ENCODE measurements at places on chromosomes 2 and 18.

DNA sequence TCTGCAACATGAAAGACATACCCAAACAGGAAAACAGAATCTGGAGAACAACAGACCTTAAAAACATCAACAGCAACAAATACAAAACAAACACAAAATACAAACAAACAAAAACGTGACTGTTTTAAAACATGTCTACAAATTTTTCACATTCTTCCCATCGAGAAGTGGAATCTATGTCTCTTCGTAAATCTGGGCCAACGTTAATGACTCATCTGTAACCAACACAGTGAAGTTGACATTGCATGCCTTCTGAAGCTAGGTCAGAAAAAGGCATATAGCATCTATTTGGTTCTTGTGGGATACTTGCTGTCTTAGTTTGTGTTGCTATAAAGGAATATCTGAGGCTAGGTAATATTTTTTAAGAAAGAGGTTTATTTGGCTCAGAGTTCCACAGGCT lies 269.0 kb upstream of the FBXO11 start:
- H3K27ac ChIP-seq: no peak overlapping the region
- no peaks in the 10 kb centered on the region for H3K27me3 ChIP-seq
- no peak for DNase-seq
- H3K36me3 ChIP-seq: no peaks in the 10 kb centered on the region
- H3K4me3 ChIP-seq: no peak overlapping the region

- H3K4me1 ChIP-seq: no peaks in the 10 kb centered on the region
- DNase-seq: no peak
- H3K27me3 ChIP-seq: no peaks in the 10 kb centered on the region
- H3K27ac ChIP-seq: no peak overlapping the region
- H3K36me3 ChIP-seq: peaks cover 20% of the 10 kb centered on the region
Observed at GRCh38 chr2:112159454-112159921, 21.3 kb downstream of the FBLN7 start.

- H3K4me1 ChIP-seq: no peaks in the 10 kb centered on the region
- no peak overlapping the region for H3K27ac ChIP-seq
- no peaks in the 10 kb centered on the region for H3K27me3 ChIP-seq
- no peak overlapping the region for H3K4me3 ChIP-seq
Observed at GRCh38 chr18:42392416-42392815, 437.4 kb downstream of the PIK3C3 start.

DNA sequence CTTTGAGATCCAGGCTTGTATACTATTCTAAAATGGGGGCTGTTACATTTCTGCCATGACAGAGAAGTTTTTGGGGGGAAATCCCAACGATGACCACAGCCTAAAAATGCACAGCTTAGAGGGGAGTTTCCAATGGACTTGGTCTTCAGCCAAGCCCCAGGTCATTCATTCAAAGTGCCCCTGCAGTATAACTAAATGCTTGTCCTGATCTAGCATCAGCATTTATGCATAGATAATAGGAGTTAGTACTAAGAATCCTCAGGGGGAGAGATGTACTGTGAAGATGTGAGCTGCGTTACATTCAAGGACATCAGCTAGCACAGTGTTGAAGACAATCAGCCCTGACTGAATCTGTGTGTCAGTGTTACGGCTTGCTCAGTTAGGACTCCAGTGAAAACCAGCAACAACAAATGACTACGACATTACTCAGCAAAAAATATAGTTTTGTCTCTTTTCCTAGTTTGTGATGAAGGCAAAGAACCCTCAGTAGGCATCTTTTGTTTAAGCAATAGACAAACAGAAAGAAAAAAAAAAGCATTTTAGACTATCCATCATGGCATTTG lies 160.9 kb downstream of the ZEB2 start:
- no peak for DNase-seq
- no peak overlapping the region for H3K27ac ChIP-seq
- no peaks in the 10 kb centered on the region for H3K27me3 ChIP-seq
- no peak overlapping the region for H3K4me3 ChIP-seq

DNA sequence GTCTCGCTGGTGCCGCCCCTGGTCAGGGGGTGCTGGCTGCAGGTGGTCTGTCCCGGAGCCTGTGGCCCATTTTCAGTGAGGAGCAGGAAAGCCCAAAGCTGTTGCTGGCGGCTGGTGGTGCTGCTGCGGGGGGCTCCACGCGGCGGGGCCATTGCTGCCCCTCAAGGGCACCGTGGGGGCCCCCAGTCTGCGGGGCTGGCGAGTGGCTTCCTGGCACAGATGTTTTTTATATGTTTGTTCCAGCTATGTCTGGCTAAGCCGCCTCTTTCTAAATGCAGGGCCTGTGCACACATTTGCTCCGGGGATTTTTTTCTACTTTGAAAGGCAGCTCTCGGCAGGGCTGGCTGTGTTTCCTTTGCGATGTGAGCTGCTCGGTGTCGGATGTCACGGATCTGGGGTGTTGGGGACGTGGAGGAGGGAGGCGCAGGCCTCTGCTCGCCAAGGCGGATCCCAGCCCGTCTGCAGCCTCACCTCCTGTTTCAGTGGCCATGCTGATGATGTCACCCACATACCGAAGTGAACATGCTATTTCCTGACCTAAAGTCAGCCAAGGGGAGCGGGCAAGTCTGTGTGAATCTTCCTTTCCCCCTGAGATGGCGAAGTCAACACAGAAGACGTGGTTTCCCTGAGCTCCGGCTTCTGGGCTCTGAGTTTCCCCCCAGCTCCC lies 112.0 kb upstream of the CTDP1 start:
- H3K36me3 ChIP-seq: no peaks in the 10 kb centered on the region
- no peaks in the 10 kb centered on the region for H3K27me3 ChIP-seq
- H3K4me1 ChIP-seq: peaks cover 19% of the 10 kb centered on the region
- DNase-seq: peak; percentile 47

DNA sequence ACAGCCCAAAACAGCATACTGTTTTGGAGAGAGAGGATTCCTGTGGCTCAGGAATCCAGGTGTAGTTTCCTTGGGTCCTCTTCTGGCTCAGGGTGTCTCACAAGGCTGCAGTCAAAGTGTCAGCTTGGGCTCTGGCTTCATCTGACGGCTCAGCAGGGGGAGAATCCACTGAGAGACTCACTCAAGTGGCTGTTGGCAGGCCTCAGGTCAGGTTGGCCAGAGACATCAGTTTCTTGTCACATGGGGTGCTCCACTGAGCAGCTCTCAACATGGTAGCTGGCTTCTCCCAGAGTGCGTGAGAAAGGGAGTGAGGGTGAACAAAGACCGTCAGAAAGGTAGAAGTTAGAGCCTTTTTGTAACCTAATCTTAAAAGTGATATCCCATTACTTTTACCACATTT lies 168.4 kb downstream of the SOCS6 start:
- no peaks in the 10 kb centered on the region for H3K36me3 ChIP-seq
- H3K27ac ChIP-seq: no peak overlapping the region
- no peak for DNase-seq
- H3K4me1 ChIP-seq: no peaks in the 10 kb centered on the region
- H3K27me3 ChIP-seq: no peaks in the 10 kb centered on the region

DNA sequence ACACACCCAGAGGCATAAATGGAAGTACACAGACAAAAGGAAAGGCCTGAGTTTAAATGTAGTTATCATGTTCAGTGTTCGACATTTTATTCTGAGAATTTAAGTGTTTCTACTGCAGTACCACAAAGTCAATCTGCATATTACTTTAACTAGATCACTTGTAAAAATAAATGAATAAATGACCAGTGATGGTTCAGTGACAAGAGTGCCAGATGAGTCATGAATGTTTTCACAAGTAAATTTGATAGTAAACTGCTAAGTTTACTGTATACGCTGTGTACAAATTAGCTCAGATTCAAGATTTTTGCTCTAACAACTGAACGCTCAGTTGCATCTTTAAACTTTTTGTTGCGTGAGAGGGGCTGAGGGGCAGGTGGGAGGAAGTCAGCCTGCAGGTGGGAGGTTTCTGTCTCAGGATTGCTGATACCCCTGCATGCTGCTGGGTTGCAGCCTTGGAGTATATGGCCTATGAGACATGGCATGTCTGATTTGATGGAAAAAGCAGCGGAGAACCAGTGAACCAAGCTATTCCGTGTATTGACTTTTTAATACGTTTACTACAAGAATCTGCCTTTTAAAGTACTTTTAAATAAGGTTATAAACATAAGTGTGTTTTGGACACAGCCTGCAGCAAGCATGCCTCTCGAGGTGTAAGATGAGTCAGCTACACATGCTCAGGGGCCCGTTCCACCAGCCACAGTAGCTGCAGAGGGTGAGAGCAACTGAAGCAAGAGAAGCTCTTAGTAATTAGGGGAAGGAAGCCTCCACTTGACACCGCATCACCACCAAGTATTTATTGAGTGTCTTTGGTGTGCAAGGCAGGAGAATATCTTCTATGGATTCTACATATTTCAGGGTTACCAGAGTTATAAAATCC lies 245.1 kb downstream of the NEDD4L start:
- DNase-seq: no peak
- no peaks in the 10 kb centered on the region for H3K36me3 ChIP-seq
- no peak overlapping the region for H3K4me3 ChIP-seq
- H3K27me3 ChIP-seq: no peaks in the 10 kb centered on the region
- peaks cover 6% of the 10 kb centered on the region for H3K4me1 ChIP-seq

DNA sequence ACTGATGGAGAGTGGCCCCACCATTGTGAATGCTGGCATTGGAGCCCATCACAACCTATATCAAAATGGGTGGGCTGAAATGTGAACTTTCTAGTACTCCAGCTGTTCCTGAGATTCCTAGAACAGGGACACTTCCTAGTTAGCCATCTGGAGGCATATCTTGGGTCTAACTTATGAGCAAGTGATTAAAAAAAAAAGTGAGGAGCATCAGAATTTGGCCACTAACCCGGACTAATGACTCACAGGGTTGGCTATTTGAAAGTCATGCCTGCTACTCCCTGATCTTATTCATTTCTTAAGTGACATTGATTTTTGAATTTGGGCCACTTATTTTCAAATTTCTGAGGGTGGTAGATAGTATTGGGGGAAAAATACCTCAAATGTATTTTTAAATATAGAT lies 216.6 kb downstream of the HRH4 start:
- H3K4me3 ChIP-seq: no peak overlapping the region
- DNase-seq: no peak
- H3K27ac ChIP-seq: no peak overlapping the region
- H3K27me3 ChIP-seq: no peaks in the 10 kb centered on the region
- no peaks in the 10 kb centered on the region for H3K4me1 ChIP-seq
- H3K36me3 ChIP-seq: no peaks in the 10 kb centered on the region

DNA sequence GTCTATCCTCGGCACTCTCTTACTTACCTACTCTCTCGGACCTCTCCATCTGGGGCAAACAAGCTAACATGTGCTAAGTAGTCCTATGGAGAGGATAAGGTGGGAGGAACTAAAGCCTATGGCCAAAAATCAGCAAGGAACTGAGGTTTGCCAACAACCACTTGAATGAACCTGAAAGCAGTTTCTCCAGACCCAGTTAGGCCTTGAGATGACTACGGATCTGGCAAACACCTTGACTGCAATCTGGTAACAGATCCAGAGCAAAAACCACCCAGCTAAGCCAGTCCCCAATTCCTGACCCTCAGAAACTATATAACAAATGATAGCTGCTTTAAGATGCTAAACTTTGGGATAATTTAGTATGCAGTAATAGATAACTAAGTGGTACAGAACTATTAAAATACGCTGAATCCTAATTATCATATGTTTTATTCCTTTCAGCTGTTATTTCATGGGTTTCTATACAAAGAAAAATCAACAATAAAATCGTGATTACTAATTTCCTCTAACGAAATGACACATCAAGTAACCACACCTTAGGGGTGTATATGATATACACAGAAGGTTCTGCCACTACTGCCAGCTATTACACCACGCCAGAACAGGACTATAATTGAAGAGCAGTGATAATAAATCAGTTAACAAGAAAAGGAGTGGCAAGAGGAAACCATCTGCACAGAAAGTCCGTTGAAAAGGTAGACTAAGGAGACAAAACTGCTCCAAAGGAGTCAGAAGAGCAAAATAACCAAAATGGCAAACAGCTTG lies 3.2 kb downstream of the FARSB start:
- DNase-seq: no peak
- no peaks in the 10 kb centered on the region for H3K27me3 ChIP-seq
- peaks cover 16% of the 10 kb centered on the region for H3K4me1 ChIP-seq
- no peak overlapping the region for H3K27ac ChIP-seq
- no peak overlapping the region for H3K4me3 ChIP-seq

- no peaks in the 10 kb centered on the region for H3K27me3 ChIP-seq
- DNase-seq: no peak
- H3K36me3 ChIP-seq: no peaks in the 10 kb centered on the region
- H3K4me1 ChIP-seq: no peaks in the 10 kb centered on the region
- no peak overlapping the region for H3K4me3 ChIP-seq
- no peak overlapping the region for H3K27ac ChIP-seq
Observed at GRCh38 chr2:147231081-147231480, 613.7 kb upstream of the ACVR2A start.

DNA sequence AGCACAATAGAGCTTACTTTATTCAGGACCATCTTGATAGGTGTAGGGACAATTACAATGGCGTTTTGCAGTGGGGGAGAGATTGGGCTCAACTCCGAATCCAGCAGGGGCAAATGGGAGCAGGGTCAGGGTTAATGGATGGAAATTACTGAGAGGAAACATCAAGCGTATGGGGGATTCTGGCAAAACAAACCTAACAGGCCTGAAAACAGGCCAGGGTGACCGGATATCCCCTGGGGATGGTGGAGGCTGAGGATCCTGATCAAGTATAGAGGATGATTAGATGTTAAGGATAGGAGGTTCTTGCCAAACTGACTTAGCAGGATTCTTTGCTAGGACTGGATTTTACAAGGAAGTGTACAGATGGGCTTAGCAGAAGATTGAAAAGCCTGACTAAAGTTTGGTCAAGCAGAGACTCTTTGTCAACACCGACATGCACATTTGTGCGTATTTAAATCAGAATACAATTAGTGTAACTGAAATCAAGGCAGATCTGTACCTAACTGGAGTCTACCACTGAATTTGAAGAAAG lies 54.5 kb upstream of the GPR45 start:
- H3K4me1 ChIP-seq: no peaks in the 10 kb centered on the region
- H3K4me3 ChIP-seq: no peak overlapping the region
- H3K27me3 ChIP-seq: no peaks in the 10 kb centered on the region
- no peak for DNase-seq
- no peak overlapping the region for H3K27ac ChIP-seq
